ENCODE measurements at places on chromosomes 3 and 15.

- DNase-seq = no peak
Observed at GRCh38 chr3:45673273-45673672, 15.9 kb upstream of the SACM1L start.

DNA sequence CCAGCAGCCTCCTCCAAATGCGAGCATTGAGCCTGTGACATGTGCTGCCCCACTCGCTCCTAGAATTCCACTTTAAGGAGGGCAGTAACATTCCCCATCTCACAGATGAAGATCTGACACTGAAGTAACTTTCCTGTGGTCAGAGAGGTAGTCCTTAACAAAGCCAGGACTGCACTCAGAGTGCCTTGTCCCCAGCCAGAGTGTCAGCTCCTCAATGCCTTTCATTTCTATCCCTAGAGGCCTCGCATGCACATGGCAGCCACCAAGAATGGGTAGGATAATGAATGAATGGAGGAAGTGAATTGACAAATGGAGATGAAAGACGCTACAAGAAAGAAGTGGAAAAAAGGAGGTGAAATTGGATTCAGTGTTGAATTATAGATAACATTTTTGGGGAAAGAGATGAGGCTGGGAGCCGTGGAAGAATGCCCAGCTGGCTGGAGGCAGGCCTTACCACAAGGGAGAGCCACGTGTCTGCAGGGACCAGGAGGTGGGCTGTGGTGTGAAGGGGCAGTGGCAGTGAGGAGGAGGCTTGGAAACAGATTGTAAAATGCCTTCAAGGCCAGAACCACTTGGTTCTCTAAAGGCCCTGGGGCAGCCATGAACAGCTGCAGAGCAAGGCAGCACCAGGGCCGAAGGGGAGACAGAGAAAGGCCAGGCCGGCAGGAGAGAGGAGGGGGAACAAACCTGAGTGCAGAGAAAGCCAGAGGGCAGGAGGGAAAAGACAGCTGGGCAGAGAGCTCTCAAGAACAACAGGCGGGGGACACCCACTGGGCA, 10.4 kb downstream of the CFAP92 start:
- no peak for DNase-seq

- no peak for DNase-seq
Observed at GRCh38 chr15:29924750-29925149, 102.5 kb upstream of the TJP1 start.

DNA sequence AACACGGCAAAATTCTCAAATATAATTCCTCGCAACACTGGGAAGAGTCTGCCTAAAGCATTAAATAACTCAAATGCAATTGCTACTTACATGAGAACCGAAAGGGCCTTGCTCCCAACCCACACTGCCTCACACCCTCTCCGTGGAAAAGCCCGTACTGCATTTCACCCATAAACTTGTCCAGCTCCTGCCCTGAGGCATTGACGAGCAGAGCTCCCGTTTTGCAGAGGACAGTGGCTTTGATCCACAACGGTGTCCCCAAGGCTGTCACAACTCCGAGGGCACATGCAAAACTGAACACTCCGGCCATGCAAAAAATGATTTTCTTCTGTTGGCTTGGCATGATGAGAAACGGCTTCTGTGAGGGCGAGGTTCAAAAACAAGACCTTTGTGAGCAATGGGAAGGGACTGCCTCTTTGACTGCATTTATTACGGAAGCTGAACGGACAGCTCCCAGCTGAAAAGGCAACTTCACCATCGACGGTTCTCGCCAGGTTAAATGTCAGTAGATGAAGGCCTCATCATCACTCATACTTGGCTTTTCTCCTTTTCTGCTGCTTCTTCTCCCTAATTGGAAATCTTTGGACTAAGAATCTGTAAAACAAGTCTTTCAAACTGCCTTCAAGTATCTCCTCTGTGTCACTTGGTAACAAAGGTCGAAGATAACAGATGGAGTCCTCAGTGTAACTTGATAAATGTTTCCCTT, at the start of gene CLRN1:
Gene CLRN1, minus strand, starts transcription at position 362 of the 706 bp plus-strand sequence. Its CDS starts 19 bp downstream, at position 343.
- DNase-seq = no peak

- DNase-seq = no peak
Observed at GRCh38 chr15:96264351-96264798, 66.1 kb upstream of the NR2F2 start.

- DNase-seq = no peak
Observed at GRCh38 chr15:82533801-82534200, 6.5 kb downstream of the RPS17 start.

DNA sequence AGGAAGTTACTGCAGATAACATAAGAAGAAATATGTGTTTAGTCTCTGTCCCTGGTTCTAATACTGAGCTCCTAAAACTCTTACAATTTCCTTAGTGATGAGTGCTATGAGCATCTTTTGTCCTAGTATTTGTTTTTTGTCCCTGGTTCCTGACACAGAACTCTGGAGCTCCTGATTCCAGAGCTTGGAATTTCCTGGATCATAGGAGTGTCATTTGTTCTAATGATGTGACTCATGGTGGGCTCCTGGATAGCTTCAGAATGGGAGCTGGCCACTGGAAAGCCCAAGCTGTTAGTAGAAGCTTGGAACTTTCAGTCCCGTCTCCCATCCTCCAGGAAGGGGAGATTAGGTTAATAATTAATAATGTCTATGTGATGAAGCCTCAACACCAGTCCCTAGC, 98.2 kb downstream of the CNTN6 start:
- no peak for DNase-seq

GRCh38 chr15:35934383-35935049, 388.6 kb upstream of the DPH6 start:
- no peak for DNase-seq

- DNase-seq = no peak
Observed at GRCh38 chr15:39194106-39194830, 386.6 kb upstream of the THBS1 start.

- DNase-seq = no peak
Observed at GRCh38 chr3:141388823-141389621, 20.7 kb downstream of the ZBTB38 start.

All from cortex of kidney (tissue), 1 donor.